ENCODE measurements at places on chromosomes 6 and 20.

DNA sequence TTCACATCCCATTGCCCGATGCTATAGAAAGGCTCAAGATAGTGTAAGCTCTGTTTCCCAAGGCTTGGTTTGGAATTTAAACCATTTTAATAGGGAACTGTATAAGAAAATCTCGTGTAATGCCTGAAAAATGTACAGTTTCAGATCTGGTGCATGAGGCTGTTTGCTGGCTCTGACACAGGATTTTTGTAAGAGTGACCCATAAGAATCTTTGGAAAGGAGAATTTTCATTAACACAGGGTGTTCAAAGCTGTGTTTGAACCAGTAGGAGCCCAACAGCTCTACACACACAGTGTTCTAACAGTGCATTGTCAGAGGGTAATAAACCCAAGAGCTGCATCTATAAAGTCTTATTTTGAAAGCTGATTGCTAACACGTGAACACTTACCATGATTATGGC, 293.5 kb downstream of the PRL start:
- H3K36me3 ChIP-seq = no peaks in the 10 kb centered on the region
- peaks cover 13% of the 10 kb centered on the region for H3K4me1 ChIP-seq
- no peak for DNase-seq
- H3K27ac ChIP-seq = no peak overlapping the region
- no peaks in the 10 kb centered on the region for H3K27me3 ChIP-seq
- H3K4me3 ChIP-seq = no peak overlapping the region

DNA sequence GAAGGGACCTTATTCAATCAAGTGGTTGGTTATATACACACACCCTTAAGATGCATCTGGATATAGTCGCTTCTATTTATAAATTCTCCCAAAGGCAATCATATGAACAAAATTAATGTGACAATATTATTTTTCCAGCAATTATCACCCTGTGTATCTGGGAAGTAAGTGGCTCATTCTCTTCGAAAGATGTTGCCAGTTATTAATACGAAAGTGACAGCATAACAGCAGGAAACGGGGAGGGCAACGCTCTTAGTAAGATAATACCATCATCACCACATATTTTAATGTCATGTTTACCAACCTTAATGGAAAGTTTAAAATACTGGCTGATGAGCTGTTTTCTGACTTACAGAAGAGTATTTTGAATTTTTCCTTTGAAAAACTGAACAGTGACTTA, 697.2 kb upstream of the AGPAT4 start:
- no peaks in the 10 kb centered on the region for H3K36me3 ChIP-seq
- no peak overlapping the region for H3K4me3 ChIP-seq
- H3K4me1 ChIP-seq = no peaks in the 10 kb centered on the region

- no peaks in the 10 kb centered on the region for H3K36me3 ChIP-seq
- H3K27ac ChIP-seq = no peak overlapping the region
- DNase-seq = no peak
- H3K4me1 ChIP-seq = peaks cover 6% of the 10 kb centered on the region
- no peak overlapping the region for H3K4me3 ChIP-seq
Observed at GRCh38 chr6:45116714-45117410, 211.3 kb upstream of the RUNX2 start.

DNA sequence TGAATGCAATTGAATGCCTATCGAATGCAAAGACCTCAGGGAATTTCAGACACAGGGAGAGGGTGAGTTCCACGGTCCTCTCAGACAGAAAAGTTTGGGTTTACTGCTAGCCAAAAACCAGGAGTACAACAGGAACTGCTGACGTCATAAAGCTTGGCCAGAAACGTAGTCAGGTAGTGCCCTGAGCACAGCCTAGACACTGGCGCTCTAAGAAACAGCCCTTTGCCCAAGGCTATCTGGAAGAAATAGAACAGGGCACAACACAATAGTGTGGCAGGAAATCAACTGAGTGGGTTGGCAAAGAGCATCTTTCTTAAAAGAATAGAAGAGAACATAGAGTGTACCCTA, 58.0 kb downstream of the GFOD1 start:
- no peak overlapping the region for H3K4me3 ChIP-seq
- H3K36me3 ChIP-seq = no peaks in the 10 kb centered on the region
- H3K27me3 ChIP-seq = no peaks in the 10 kb centered on the region
- no peak overlapping the region for H3K27ac ChIP-seq

DNA sequence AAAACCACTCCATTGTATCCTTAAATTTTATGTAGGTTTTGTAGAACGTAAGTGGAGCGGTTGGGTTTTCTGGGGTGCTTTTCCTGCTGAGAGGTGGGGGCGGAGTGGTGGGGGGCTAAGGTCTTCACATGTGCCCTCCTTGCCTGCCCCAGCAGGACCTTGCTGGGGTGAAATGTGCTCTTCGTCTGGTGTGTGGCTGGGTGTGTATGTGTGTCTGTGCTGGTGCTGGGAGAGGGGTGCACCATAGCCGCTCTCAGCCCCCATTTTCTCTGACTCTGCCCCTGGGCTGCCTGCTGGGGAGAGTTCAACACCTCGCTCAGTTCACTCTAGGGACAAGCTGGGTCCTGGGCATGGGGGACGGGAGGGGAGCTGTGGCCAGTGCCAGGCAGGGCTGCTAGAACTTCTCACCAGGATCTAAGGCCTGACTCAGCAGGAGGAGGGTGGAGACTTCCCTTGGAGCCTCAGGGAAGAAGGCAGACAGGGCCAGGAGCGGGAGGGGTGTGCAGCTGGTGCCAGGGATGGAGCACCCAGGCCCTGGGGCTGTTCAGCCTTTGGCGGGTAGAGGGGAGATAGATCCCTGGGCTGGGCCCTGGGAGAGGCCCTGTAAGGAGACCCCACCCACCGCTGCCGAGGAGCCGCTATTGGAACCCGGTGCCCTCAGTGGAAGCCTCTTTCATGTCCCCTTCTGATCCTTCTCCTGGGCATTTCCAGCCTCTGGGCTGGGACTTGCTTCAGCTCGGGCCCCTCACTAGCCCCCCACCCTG, 4.8 kb downstream of the SOX18 start:
- peaks cover 37% of the 10 kb centered on the region for H3K27me3 ChIP-seq
- H3K4me3 ChIP-seq = no peak overlapping the region
- no peak overlapping the region for H3K27ac ChIP-seq
- peaks cover 17% of the 10 kb centered on the region for H3K4me1 ChIP-seq
- DNase-seq = peak; percentile 61

DNA sequence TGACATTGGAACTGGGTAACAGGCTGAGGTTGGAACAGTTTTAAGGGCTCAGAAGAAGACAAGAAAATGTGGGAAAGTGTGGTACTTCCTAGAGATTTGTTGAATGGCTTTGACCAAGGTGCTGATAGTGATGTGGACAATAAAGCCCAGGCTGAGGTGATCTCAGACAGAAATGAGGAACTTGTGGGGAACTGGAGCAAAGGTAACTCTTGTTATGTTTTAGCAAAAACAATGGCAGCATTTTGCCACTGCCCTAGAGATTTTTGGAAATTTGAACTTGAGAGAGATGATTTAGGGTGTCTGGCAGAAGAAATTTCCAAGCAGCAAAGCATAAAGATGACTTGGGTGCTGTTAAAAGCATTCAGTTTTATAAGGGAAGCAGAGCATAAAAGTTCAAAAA, 474.7 kb upstream of the ADGRB3 start:
- no peak for DNase-seq
- no peak overlapping the region for H3K4me3 ChIP-seq
- H3K27ac ChIP-seq = no peak overlapping the region
- H3K27me3 ChIP-seq = no peaks in the 10 kb centered on the region

GRCh38 chr20:8492173-8492572, 360.1 kb downstream of the PLCB1 start:
- peaks cover 6% of the 10 kb centered on the region for H3K27me3 ChIP-seq
- DNase-seq = no peak
- no peaks in the 10 kb centered on the region for H3K4me1 ChIP-seq
- no peak overlapping the region for H3K4me3 ChIP-seq
- H3K36me3 ChIP-seq = no peaks in the 10 kb centered on the region

- no peaks in the 10 kb centered on the region for H3K27me3 ChIP-seq
- no peaks in the 10 kb centered on the region for H3K36me3 ChIP-seq
- no peak overlapping the region for H3K4me3 ChIP-seq
Observed at GRCh38 chr6:109239160-109239559, 143.1 kb downstream of the CD164 start.

DNA sequence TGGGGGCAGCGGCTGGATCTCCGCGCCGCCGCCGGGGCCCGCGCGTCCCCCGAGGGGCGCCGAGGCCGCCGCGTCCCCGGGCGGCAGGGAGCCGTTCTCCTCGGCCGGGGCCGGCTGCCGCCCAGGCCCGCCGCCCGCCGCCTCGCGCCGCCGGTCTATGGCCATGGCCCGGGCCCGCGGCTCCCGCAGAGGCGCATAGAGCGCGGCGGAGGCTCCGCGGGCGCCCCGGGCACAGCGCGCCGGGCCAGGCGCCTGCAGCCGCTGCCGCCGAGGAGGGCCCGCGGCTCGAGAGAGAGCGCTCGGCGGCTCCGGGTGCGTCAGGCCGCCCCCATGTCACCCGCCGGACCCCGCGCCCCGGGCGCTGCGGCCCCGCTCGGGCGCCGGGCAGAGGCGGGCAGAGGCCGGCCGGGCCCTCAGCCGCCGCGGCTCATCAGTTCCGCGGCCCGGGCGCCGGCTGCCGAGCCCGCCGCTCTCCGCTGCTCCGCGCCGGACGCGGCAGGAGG, 404 bp downstream of the SLC22A23 start:
- no peak overlapping the region for H3K27ac ChIP-seq
- peak overlapping the region; percentile 67 for H3K4me3 ChIP-seq
- no peaks in the 10 kb centered on the region for H3K36me3 ChIP-seq

GRCh38 chr6:8627085-8627861, 191.9 kb upstream of the SLC35B3 start:
- no peak overlapping the region for H3K4me3 ChIP-seq
- H3K27me3 ChIP-seq = no peaks in the 10 kb centered on the region
- no peak overlapping the region for H3K27ac ChIP-seq
- H3K4me1 ChIP-seq = peaks cover 5% of the 10 kb centered on the region
- no peaks in the 10 kb centered on the region for H3K36me3 ChIP-seq

DNA sequence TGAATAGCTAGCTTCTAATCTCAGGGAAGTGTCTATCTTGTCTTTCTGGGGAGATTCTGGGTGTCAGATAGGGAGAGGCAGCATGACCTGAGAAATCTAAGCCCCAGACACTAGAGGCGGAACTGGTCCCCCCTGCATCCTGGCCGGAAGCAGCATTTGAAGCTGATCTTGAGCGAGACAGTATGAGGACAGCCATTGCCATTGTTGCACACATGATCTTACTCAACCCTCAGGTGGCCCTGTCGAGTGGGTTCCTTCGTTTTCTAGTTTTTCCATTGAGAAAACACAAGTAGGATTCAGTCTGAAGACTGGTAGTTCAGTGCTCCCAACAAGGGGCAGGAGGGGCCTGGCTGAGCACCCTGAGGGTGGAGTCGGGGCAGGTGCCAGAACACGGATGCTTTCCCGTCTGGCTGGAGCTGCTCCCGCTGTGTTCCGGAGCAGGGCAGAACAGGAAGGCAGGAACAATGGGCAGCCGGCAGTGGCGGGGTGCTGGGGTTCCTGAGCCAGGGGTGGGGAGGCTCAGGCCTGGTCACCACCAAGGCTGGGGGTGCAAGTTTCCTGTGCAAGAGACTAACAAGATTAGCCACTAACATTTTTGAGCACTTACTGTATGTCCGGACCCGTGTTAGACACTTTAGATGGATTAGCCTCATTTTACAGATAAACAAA, 7.9 kb upstream of the SDCBP2 start:
- no peak overlapping the region for H3K4me3 ChIP-seq
- H3K27ac ChIP-seq = no peak overlapping the region
- DNase-seq = peak; percentile 22
- H3K36me3 ChIP-seq = peaks cover 12% of the 10 kb centered on the region

DNA sequence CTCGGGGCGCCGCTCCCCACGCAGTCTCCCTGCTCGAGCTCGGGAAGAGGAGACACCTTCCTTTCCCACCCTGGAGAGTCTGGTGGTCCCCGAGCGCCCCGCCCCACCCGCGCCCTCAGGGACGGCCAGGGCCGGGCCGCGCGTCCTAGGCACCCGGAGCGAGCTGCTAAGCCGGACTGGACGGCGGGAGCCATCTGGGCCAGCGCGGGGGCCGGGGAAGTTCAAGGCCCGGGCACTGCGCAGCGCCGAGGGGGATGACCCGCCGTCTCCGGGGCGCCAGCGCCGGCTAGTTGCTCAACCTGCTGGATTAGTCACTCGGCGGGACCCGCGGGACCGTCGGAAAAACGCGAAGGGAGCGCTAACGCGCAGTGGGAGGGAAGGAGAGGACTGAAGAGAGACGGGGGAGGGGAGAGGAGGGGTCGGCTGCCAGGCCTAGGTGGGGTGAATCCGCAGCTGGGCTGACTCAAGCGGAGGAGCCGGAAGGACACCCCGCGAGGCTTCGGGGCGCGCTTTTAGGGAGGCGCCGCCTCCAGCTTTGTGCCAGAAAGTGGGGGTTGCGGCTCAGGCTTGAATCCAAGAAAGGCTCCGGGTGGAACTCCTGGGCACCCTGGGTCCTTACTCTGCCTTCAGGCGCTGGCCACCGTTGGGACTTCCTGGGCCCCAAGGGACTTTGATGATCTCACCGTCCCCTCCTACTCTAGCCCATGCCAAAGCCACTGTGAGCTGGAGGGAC, 75.7 kb upstream of the FOXP4 start:
- no peaks in the 10 kb centered on the region for H3K36me3 ChIP-seq
- H3K4me3 ChIP-seq = peak overlapping the region; percentile 33
- DNase-seq = peak; percentile 82
- H3K4me1 ChIP-seq = peaks cover 21% of the 10 kb centered on the region
- H3K27ac ChIP-seq = peak overlapping the region; percentile 46
- no peaks in the 10 kb centered on the region for H3K27me3 ChIP-seq

DNA sequence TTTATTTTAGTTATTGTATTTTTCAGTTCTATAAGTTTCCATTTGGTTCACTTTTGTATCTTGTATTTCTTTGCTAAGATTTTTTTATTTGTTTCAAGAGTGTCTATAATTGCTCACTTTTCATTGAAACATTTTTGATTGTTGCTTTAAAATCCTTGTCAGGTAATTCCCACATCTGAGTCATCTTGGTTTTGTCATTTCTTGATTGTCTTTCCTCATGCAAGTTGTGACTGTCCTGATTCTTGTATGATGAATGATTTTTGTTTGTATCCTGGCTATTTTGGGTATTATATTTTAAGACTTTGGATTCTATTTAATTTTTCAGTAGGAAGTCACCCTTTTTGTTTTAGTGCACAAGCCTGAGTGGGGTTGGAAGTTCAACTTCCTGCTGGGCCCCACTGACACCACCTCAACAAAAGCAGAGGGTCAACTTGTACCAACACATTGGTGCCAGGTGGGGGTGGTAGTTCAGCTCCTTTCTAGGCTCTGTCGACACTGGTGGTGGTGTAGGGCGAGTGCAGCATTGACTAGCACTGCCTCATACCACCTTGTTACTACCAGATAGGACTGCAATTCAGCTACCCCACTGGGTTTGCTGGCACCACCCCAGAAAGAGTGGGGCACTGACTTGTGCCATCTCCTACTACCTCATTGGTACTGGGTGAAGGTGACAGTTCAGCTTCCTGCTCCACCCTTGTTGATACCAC, 8.8 kb downstream of the RSPH3 start:
- H3K27me3 ChIP-seq = no peaks in the 10 kb centered on the region
- no peak for DNase-seq
- no peak overlapping the region for H3K4me3 ChIP-seq

All from A673 (cell line).